ENCODE measurements at places on chromosomes 3 and 15.

GRCh38 chr15:83692746-83693581 is 39.0 kb downstream of the ADAMTSL3 start:
- DNase-seq: no peak

- no peak for DNase-seq
Observed at GRCh38 chr15:60626669-60627068, 147.7 kb upstream of the ICE2 start.

GRCh38 chr3:141928631-141929270 is 52.3 kb downstream of the ATP1B3 start:
- DNase-seq: no peak

DNA sequence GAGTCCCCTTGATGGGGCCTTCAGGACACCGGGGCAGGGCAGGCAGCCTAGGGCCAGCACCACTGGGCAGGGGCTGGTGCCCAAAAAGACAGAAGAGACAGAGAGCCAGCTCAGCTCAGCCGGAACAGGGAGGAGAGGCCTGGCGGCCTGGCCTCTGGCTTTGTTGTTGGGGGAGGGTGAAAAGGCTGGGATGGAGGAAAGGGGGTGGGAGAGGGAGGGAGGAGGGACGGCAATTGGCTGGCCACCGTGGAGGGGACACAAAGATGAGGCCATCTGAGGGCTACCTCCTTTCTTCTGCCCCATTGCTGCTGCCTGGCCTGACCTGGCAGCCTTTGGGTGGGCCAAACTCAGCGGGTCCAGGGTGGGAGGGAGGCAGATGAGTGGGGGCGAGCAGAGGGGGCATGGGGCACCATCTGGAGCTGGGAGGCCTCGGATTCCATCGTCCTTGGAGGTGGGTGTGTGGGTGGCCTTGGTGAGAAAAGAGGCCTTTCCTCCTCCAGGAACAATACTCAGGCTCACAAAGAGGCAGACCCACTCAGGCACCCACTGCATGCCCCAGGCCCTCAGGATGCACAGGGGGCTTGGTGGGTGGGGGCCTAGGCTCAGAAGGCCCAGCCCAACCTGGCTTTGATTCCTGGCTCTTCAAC is 9.3 kb downstream of the EFCC1 start:
- DNase-seq: no peak

- no peak for DNase-seq
Observed at GRCh38 chr15:90959894-90960293, 5.2 kb downstream of the RCCD1 start.

- DNase-seq: no peak
Observed at GRCh38 chr15:60569596-60569995, 90.7 kb upstream of the ICE2 start.

DNA sequence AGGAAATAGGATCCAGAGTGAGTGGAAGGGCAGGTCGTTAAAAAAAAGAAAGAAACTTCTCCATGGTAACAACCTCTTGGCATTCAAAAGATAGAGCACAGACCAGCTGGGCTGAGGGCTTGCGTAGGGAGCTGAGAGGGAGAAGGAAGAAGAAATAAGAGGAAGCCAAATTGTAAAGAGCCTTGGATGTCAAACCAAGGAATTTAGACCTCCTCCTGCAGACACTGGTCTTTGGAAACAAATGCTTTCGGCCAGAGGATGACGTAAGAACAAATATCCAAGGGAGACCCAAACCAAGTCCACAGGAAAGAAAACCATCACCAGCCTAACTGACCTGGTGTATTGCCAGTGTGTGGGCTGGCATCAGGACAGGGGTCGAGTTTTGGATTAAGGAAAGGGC is 155.2 kb downstream of the UACA start:
- no peak for DNase-seq

GRCh38 chr3:51547274-51547673 is 8.8 kb downstream of the RAD54L2 start:
- no peak for DNase-seq

GRCh38 chr15:33865416-33865815 is 102.9 kb upstream of the CHRM5 start:
- no peak for DNase-seq

GRCh38 chr3:53921296-53921695 is 29.6 kb upstream of the SELENOK start:
- peak; percentile 48 for DNase-seq

GRCh38 chr3:102174312-102174712 is 260.5 kb upstream of the ZPLD1 start:
- DNase-seq: no peak

- DNase-seq: no peak
Observed at GRCh38 chr3:191350396-191351090, 20.2 kb upstream of the UTS2B start.

DNA sequence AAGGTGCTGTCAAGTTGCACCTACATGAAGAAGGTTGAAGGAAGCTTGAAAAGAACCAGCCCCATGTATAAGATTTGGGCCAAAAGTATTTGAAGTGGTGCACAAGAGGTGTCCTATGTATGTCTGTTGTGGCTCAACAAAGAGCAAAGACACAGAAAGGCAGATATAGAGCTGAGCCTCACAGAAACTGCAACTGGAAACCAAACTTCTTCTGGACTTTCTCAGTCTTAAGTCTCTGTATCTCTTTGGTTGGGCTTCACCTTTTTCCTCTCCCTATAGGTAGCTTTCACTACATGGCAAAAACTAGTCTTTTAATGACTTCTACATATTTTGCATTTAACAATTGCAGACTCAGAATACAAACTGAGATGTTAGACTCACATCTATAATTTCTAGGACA is 8.8 kb upstream of the CMC1 start:
- no peak for DNase-seq

- no peak for DNase-seq
Observed at GRCh38 chr3:25768851-25769250, 14.4 kb downstream of the NGLY1 start.

DNA sequence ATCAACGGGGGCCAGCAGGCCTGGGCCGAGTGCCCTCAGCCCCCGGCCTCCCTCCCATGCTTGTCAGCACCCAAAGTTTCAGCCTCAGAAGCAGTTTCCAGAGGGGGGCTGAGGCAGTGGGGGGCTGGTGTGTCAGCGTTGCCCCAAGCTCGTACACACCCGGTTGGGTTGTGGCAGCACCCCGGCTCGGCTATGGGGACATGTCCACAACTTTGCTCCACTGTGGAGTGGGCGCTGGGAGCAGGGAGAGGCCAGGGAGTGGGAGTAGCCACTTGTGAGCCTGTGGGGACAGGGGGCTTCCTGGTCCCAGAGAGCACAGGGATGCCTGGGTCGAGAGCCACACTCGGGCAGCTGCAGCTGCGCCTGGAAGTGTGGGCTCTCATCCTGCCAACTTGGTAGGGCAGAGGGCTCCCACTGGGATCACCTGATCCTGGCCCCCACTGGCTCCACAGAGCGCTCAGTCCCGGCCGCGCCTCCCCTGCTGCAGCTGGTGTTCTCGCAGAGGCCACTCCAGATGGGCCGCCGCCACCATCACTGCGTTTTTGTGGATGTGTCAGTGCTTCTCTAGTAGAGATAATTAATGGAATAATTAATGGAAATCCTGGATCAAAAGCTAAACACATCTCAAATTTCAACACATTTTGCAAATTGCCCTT is 75.1 kb downstream of the NR1D2 start:
- no peak for DNase-seq

GRCh38 chr3:78174821-78175220 is 1134.9 kb downstream of the ROBO2 start:
- no peak for DNase-seq

GRCh38 chr3:113285741-113286140 is 74.4 kb downstream of the BOC start:
- DNase-seq: no peak

DNA sequence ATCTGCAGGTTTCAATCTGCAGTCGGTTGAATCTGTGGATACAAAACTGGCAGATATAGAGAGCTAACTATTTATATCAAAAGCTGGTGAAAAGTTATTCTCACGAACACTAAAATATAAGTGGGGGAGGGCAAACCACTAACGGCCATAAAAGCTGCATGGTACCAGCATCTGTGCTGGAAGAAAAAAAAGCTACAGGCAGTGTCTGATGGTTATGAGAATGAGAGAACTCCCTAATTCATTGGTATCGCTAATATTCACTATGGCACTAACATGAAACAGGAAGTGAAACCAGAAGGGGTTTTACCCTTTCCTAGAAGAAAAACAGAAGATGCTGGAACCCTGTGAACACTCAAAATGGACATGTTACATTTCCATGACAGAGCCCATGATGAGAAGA is 15.9 kb downstream of the CEP70 start:
- DNase-seq: no peak

GRCh38 chr15:101521591-101521990 is 32.1 kb upstream of the PCSK6 start:
- DNase-seq: no peak

DNA sequence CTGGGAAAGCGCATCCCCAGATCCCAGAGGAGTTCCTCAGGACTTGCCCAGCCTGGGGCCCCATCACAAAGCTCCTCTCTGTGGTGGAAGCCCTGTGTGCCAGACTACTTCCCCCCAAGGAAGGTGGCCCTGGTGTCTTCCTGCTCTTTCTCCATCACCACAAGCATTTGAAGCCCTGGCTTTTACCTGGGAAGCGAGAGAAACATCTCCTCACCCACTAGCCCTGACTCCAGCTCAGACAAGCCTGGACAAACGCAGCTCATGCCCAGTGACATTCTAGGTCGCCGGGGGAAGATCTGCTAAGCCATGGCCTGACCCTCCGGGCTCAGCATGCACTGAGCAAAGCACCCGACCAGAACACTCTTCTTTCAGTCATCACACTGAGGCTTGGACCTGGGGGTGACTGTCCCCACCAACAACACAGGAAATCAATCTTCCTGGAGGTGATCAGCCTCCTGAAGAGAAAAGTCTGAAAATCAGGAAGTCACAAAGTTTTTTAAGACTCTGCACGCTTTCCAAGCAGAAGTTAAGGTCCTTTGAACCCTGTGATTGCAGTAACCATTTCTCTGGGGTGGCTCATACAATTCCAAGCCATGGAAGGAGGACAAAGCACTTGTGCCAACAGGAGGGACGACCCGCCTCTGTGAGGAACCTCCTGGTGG is 40.8 kb downstream of the KLHL25 start:
- DNase-seq: no peak

DNA sequence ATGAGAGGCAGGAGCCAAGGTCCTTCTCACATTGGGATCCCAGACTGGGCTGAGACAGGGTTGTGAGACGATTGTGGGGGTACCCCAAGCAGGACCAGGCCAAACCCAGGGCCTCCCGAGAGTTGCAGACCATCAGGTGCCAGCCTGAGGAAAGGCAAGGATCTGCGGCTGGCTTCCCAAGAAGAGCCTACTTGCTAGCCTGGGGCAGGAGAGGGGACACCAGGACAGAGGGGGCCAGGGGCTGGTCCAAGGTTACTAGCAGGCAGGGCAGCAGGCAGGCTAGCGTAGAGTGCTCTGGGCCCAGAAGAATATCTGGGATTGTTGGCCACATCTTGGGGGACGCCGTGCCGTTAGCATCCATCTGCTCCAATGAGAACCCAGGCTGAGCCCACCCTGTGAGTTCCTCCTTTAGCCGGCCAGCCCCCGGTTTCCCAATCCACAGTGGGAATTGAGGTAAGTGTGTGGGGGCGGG is 546 bp downstream of the CISH start:
- no peak for DNase-seq

DNA sequence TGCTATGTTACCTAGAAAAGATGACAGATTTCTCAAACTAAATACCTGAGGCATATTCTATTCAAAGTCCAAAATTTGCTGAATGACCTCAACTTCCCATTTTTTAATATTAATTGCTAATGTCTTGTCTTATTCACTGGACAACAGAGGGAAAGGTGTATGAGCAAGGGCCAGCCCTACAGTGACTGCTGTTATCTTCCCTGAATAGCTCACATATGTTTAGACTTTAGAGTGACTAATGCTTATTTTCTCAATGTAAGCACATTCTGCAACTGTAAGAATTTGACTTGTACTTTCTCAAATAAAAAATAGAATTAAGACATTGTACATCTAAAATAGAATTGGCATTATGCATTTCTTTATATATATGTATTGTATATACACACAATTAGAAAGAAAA is 26.5 kb upstream of the AADACL2 start:
- DNase-seq: no peak

- DNase-seq: no peak
Observed at GRCh38 chr3:141000027-141000663, 51.0 kb upstream of the SPSB4 start.

- DNase-seq: no peak
Observed at GRCh38 chr15:69194025-69194827, 33.8 kb downstream of the GLCE start.

- no peak for DNase-seq
Observed at GRCh38 chr15:73373221-73373620, 4.5 kb upstream of the HCN4 start.

- DNase-seq: no peak
Observed at GRCh38 chr15:23566651-23567050, 1.2 kb downstream of the MKRN3 start.

GRCh38 chr3:14401692-14402303 is 608 bp upstream of the SLC6A6 start:
- DNase-seq: no peak

DNA sequence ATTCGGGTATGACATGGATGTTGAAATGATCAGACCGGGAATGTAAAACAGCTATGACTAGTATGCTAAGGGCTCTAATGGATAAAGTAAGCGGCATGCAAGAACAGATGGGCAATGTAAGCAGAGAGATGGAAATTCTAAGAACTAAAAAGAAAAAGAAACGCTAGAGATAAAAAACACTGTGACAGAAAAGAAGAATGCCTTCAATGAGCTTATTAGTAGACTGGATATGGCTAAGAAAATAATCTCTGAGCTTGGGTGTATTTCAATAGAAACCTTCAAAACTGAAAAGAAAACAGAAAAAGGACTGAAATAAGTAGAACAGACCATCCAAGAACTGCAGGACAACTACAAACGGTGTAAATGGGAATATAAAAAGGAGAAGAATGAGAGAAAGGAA is 101.2 kb downstream of the HES1 start:
- no peak for DNase-seq

- DNase-seq: no peak
Observed at GRCh38 chr3:152517502-152517901, 248.8 kb downstream of the MBNL1 start.

GRCh38 chr3:45212095-45212468 is 14.0 kb downstream of the TMEM158 start:
- DNase-seq: no peak

- DNase-seq: no peak
Observed at GRCh38 chr15:43199945-43200488, 14.8 kb downstream of the CCNDBP1 start.

All from hematopoietic multipotent progenitor cell treated with erythropoietin and hydrocortisone succinate and interleukin-3 and kit ligand, for 17 days (in vitro differentiated cells).